ENCODE measurements at places on chromosomes 4 and X.

DNA sequence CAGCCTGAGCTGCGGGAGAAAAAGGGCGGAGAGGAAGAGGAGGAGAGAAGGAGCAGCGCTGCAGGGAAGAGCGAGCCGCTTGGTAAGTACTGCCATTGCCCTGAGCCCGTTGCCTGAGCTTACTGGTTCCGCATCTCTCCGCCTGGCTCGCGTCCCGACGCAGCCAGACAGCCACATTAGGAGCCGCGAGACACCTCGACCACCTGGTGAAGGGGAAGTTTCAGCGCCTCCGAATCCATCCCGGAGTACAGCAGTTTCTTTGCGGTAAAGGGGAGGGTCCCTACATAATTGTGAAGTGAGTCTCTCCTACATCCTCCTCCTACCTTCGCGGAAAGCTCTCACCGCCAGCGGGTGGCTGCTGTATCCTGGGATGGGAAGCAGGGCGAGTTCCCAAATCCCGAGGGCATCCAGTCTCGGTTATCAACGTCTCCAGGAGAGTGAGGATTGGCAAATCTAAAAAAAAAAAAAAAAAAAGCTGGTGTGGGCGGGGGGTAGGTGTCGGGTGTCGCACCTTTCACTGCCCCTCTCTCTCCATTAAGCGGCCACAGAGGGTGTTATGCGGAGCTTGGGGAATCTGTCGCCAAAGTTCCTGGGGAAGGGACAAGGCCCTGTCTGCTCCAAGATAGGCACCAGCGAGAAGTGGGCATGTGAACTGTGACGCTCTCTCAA, 7.9 kb downstream of the TBX22 start:
- DNase-seq = no peak

- no peak for DNase-seq
These were observed 179.7 kb upstream of the RASGEF1B start for GRCh38 chr4:81651243-81651899.

DNA sequence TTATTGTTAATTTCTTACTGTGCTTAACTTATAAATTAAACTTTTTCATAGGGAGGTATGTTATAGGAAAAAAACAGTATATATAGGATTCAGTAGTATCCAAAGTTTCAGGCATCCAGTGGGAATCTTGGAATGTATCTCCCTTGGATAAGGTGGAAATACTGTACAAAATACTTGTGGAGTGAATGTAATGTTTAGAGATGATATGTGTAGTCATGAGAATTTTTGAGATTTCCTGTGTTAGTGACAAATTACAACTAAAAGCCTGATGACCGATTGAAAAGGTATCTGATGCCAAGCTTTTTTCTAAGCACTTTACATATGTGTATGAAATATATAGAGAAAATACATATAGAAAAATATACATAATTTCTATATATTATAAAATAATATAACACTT, 69.2 kb downstream of the STK32B start:
- no peak for DNase-seq

DNA sequence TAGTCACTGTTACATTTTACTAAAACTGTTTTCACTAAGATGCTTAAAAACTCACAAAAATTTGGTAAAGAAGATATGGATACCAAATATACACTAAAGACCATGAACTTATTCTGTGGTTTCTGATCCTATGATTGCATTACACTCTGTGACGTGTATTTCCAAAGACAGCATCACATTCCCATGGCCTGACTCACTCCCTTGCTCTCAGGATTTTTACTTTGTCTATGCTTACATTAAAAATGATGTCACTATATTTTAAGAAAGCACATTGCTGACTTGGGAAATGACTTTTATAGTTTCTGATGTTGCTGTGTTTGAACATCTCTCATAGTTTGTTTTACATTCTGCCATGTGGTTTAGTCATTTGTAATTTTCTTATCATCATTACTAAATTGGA, 327.9 kb upstream of the MAGEB18 start:
- DNase-seq = no peak

GRCh38 chr4:18388039-18388438, 366.5 kb upstream of the LCORL start:
- no peak for DNase-seq

Measured in stimulated activated CD8-positive, alpha-beta memory T cell treated with anti-CD3 and anti-CD28 coated beads, Interleukin-15, amount 100 ng/mL, for 1 hour (primary cell).